ENCODE measurements at places on chromosomes 7 and 10.

DNA sequence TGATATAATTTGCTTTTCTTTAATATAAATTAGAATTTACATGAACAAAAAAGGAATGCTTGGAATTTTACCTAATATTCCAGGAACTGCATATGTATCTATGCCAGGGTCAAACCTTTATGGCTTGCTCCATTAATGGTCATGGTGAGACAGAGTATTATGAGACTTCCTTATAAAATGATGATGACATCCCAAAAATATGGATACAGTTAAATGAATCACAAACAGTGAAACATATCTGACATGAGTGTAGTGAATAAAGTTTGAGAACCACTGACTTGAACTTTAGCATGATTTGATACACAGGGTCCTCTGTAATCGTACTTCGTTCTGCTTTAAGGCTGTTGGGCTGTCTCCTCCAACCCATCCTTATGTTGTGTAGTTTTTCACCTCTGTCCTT lies 51.8 kb downstream of the MARCHF5 start:
- peak; percentile 10 for DNase-seq

- peak; percentile 1 for DNase-seq
These were observed 90.2 kb upstream of the GNA12 start for GRCh38 chr7:2934211-2934731.

- DNase-seq: no peak
These were observed 14.7 kb downstream of the PWWP2B start for GRCh38 chr10:132411561-132412253.

GRCh38 chr7:155804897-155805825 lies 7.1 kb downstream of the SHH start:
- peak; percentile 12 for DNase-seq

GRCh38 chr7:19648791-19649190 lies 60.0 kb downstream of the POLR1F start:
- DNase-seq: no peak

Measured in fibroblast of skin of left biceps (primary cell).